ENCODE measurements at places on chromosomes 6 and 20.
A peak's percentile ranks its signal among the peaks of the same experiment; 100 is the strongest.

- no peak for DNase-seq
Observed at GRCh38 chr20:1119524-1119923, 1.1 kb downstream of the PSMF1 start.

DNA sequence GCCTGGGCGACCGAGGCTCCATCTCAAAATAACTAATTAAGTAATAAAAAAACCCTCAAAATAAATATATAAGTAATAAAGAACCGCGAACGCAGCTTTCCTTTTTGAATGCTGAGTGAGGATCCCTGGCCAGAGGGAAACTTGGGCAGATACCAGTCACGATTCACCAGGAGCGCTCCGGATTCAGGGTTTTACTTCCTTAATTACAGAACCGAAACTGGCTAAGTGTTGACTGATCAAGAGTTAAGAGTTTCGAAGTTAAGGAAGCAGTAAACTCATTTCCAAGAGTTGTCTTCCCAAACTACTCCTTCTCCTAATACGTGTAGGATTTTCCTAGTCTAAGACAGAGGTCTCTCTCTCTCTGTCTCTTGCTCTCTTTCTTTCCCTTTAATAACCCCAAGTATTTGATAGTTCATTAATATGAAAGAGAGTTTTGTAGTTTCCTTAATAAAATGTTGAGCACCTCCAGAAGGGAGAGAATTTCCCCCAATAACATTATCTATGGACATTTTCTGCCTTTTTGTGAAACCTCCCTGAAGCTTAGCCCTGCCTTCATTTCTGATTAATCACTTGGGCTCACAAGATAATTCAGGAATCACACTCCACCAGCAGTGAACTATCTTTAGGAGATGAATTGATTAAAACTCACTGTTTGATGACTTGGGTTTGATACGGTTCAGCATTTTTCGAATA is 61.4 kb upstream of the ZNF217 start:
- DNase-seq = peak; percentile 54

DNA sequence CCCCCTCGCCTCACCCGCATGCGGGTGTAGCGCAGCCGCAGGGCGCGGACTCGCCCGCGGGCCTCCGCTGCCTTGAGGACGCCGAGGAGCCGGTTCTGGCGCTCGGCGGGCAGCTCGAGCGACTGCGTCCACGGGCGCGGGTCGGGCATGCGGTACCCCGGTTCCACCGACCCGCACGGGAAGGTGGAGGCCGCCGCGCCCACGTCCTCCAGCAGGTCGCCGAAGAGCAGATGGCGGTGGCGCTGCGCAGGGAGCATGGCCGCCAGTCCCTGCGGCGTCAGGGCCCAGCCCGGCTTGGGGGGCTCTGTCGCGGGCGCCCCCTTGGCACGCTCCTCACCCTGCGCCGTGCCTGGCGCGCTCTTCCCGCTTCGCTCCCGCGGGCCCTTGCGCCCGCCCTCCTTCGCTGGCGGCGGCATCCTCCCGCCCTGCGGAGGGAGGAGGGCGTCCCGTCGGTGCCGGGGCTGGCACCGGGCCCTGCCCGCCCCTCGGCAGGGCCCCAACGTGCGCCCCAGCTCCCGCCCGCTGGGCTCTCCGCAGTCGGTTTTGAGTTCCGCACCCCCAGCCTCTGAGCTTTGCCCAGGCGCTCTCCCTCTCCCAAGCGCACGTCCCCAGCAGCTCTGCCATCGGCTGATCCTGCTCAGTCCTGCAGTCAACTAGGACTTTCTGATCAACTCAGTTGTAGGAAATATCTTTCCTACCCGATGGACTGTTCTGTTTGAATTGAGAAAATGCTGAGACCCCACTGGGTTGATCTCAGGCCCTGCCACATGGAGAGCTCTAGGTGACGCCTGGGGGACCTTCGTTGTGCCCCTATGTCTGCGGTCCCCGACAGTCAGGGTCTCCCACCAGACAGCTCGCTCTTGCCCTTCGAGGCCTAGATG is at the start of gene LKAAEAR1:
Gene LKAAEAR1, minus strand, starts transcription at position 595 of the 881 bp plus-strand sequence. Its CDS starts 179 bp downstream, at position 416.
- DNase-seq = no peak

DNA sequence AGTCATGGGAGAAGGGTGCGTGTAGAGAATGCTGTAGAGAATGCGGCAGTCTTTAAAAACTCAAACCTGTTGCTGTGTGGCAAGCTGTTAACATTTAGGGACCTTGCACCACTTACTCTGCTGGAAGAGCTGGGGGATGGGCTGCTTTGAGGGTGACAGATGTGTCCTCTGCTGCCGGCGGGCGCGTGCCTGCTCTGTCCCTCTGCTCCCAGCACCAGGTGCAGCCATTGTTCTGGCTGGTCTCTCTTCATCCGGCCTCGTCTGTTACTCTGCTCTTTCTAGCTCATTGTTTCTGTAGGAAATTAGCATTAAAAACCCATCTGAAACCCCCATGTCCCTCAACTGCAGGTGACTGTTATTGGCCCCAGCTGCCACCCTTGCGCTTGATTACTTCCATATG is 78.5 kb downstream of the CBFA2T2 start:
- DNase-seq = no peak

- DNase-seq = no peak
Observed at GRCh38 chr20:10177326-10177725, 41.3 kb upstream of the SNAP25 start.

GRCh38 chr6:84804720-84805119 is 40.3 kb upstream of the TBX18 start:
- no peak for DNase-seq

DNA sequence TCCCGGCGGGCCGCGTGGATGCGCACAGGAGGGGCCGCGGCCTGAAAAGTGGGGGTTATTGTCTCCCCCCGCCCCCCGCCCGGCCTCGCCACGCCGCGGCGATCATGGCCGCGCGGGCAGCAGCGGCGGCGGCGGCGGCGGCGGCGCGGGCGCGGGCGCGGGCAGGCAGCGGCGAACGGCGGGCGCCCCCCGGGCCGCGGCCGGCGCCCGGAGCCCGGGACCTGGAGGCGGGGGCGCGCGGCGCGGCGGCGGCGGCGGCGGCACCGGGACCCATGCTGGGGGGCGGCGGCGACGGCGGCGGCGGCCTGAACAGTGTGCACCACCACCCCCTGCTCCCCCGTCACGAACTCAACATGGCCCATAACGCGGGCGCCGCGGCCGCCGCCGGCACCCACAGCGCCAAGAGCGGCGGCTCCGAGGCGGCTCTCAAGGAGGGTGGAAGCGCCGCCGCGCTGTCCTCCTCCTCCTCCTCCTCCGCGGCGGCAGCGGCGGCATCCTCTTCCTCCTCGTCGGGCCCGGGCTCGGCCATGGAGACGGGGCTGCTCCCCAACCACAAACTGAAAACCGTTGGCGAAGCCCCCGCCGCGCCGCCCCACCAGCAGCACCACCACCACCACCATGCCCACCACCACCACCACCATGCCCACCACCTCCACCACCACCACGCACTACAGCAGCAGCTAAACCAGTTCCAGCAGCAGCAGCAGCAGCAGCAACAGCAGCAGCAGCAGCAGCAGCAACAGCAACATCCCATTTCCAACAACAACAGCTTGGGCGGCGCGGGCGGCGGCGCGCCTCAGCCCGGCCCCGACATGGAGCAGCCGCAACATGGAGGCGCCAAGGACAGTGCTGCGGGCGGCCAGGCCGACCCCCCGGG is 637 bp downstream of the ARID1B start:
- peak; percentile 49 for DNase-seq

DNA sequence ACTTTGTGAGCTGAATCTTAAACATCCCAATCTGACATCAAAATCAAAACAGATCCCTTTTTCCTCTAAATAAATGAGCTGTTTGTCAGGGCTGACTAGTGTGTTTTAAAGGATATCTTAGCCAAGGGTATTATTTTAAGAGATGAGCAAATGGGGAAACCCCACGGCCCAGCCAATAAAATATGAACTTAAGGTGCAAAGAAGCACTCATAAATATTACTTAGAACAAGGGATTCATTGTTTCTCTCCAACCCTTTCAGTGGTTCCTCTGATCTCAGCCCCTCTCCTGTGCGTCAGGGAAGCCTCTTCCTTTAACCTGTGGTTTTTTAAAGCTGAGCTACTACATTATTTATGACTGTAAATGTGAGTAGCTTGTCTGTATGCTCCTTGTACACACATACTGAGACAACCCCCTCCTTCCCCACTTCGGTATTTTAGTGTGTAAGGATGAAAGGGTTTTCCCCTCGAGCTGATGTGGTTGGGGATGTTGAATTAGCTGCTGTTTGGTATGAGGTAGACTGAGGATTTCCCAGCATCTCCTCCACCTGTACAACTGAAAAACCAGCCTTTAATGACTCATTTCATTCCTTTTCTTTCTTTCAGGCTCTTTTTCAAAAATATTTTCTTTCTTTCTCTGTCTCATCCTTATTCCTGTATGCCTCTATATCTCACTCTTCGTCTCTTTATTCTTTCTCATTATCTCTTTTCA is 6.5 kb downstream of the BMP5 start:
- DNase-seq = no peak

DNA sequence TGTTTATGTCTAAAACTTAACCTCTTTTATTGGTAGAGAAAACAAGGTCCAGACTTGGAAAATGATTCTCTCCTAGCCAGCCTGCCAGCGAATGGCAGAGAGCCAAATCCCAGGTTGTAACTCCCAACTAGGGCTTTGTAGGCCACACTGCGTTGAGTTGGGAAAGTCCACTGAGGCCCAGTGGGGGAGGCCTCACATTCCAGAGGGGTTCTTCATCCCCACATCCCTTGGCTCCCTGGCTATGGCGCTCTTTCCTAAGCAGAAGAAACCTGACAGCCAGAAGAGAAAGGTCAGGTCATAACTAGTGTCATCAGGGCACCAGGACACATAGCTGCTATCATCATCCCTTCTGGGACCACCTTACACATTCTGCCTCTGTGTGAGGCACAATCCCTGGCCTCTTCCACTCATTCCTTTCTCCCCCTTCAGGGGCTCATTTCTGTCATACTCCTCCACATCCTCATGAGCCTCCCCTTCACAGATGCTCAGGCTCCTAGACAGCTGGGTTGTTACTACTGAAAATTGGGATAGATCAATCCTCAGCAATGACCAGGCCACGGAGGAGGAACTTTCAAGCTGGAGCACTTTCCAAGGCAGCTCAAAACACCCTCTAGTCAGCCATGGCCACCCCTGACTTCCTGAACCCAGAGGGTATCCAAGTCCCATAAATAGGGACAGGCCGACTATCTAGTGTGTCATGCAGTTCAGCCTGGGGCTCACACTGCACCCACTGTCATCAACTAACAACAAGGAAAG is 48.6 kb downstream of the TCP11 start:
- no peak for DNase-seq

DNA sequence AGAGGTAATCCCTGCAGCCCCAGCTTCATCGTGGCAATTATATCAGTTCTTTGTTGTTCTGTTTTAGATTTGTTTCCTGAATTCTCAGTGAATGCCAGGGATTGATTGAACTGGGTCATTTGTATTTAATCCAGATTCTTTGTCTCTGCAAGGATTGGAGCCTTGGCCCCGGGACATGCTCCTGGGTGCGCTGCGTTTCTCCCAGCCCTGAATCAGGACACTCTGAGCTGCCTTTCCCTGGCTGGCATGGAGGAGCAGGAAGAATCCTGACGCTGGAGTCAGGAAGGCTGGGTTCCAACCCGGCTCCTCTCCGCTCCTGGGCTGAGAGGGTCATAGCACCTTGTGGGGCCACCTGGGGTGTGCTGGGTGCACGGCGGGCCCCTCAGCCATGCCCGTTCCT is 545.6 kb downstream of the QKI start:
- no peak for DNase-seq

Measured in CD4-positive, alpha-beta T cell (primary cell).